ENCODE measurements at places on chromosomes 7 and 10.

- no peak for DNase-seq
Observed at GRCh38 chr7:55878691-55879090, 8.6 kb upstream of the ZNF713 start.

DNA sequence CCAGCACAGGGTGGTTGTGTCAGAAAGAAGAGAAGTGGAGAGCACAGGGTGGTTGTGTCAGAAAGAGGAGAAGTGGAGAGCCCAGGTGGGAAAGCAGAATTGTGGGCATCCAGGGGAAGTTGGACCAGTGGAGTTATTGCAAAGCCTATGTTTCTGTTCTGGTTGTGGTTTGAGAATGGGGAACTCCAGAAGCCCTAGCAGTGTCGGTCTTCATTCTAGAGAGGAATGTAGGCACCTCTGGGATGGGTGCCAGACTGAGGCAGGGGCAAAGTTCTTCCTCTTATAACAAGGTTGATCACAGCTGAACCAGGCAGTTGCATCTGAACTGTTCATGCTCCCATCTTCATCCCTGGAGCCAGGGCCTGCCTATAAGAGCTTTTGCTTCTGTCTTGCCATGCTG, 954 bp downstream of the FSCN3 start:
- no peak for DNase-seq

- DNase-seq, result no peak
Observed at GRCh38 chr10:12655940-12656339, 306.6 kb downstream of the CAMK1D start.

- no peak for DNase-seq
Observed at GRCh38 chr7:3688071-3688470, 387.0 kb downstream of the SDK1 start.

GRCh38 chr10:4070184-4070583, 285.2 kb upstream of the KLF6 start:
- no peak for DNase-seq

DNA sequence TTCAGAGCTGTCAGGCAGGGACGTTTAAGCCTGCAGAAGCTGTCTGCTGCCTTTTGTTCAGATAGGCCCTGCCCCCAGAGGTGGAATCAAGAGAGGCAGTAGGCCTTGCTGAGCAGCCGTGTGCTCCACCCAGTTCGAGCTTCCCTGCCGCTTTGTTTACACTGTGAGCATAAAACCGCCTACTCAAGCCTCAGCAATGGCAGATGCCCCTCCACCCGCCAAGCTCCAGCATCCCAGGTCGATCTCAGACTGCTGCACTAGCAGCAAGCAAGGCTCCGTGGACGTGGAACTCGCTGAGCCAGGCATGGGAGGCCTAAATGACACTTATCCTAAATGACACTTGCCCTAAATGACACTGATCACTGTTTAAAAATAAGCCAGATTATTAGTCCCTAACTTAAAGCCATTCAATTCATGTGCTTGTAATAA, 6.8 kb upstream of the ASB15 start:
- DNase-seq, result no peak

- DNase-seq, result no peak
Observed at GRCh38 chr10:107031931-107032699, 132.4 kb downstream of the SORCS1 start.

- DNase-seq, result no peak
Observed at GRCh38 chr10:47169581-47169980, 130.4 kb upstream of the GDF10 start.

GRCh38 chr7:10931161-10931560, 42.5 kb upstream of the PHF14 start:
- no peak for DNase-seq
